ENCODE measurements at places on chromosomes 2 and 18. TPM values are rescaled to one million over a fixed set of nuclear protein-coding genes. Genes with fewer than 3 reads are reported as not detected.
A peak's percentile ranks its signal among the peaks of the same experiment; 100 is the strongest.

Gene CRACDL
- 4.3 TPM for polyA plus RNA-seq

Gene SPHKAP
- not detected for polyA plus RNA-seq

Gene KCTD18
- polyA plus RNA-seq = 8.5 TPM

Gene SAP130
- polyA plus RNA-seq = 6.2 TPM

Gene CNDP1
- 2.9 TPM for polyA plus RNA-seq

Gene NETO1
- polyA plus RNA-seq = not detected

Gene LINC00305
- polyA plus RNA-seq = not detected

Gene DOCK10
- polyA plus RNA-seq = 2.1 TPM

Gene TGFA
- polyA plus RNA-seq = 8.3 TPM

Gene DSG4
- polyA plus RNA-seq = not detected

Gene C2orf15
- polyA plus RNA-seq = 6.6 TPM

Gene TOGARAM2
- 1.4 TPM for polyA plus RNA-seq

Gene OTX1
- polyA plus RNA-seq = not detected

DNA sequence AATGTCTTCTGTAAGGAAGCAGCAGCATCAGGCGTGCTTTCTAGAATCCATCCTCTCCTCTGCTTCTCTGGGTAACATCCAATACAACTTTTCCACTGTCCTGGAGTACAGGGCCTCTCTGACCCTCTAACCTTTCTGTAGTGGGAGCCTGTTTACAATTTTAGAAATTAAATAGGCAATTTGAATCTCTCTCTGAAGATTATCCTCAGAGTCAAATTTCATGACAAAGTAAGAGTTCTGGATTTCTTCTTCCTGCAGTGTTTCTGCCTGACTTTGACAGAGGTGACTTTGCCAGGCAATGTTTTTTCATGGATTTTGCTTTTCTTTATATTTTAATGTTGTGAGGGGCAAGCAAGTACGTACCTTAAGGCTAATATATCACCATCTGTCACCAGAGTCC is 558.4 kb downstream of the PARD3B start:
- no peak for DNase-seq

DNA sequence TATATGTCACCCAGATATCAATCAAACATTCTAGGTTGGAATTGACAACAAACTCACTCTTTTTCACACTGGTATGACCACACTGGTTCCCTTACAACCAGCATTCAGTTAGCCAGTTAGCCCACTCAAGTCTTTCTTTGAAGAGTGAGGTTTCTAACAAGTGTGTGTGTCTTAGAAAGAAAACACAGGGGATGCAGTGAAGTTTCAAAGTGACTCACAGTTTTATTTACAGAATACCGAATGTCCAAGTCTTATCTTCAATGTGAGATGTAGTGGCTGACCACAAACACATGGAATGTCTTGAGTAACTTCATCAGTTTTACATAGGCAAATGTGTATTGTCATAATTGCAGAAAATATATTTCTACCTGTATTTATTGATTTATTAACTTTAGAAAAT is 274.7 kb upstream of the HNMT start:
- no peak for DNase-seq

GRCh38 chr18:8174771-8175170 is 434.5 kb upstream of the RAB12 start:
- no peak for DNase-seq

DNA sequence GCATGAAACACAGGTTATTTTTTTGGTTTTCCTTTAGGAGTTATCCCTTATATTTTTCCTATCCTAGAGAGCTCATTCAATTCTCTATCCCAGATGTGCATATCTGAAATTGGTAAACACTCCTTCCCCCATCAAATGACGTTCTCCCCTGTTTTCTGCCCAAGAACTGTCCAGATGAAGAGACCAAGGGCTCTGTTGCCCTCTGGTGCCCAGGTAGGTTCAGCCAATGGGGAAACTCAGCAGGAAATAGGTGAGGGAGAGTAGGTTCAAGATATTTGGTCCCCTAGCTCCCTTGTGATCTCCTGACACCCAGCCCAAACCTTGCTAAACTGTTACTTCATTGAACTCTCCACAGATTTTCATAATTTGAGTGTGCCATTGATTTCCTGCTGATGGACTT is 14.1 kb upstream of the INO80C start:
- DNase-seq = no peak

DNA sequence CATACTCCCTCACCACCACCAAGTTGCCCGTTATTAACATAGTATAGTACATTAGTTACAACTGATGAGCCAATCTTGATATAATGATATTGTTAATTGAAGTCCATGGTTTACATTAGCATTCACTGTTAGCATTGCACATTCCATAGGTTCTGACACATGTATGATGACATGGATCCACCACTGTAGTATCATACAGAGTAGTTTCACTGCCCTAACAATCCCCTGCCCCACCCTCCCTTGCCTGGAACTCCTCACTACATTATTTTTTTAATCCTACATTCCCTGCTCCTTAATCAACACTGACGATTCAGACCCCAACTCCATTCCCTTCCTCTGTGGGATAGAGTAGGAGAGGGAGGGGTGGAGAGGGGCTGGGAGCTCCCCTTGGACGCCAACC is 20.2 kb upstream of the ST3GAL5 start:
- no peak for DNase-seq

DNA sequence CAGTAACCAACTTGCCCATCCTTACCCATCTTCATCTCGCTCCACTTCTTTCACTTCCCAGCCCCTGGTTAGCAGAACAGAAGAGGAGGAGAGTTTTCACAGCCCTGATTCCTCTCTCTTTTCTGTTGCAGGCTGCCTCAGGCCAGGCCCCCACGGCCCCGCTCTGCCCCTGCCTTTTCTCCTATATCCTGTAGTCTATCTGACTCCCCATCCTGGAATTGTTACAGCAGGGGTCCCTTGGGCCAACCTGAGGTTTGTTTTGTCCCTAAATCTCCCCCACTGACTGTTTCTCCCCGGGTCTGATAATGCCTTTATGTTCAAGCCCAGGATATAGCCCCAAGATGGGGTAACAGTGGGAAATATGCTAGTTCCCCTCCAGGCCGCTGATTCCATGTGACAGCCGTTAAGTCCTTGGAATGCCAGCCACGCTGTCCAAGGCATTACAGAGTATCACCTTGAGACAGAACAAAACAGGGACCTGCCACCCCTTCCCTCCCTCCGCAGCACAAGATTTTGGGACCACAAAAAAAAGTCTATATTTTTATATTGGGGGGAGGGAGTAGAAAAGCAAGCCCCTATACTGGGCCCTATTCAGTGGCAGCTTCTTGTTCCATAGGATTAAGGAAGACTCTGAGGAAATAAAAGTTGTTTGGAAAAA is 1.4 kb downstream of the OST4 start:
- no peak for DNase-seq

GRCh38 chr2:232398293-232399034 is 8.2 kb upstream of the ALPG start:
- no peak for DNase-seq

GRCh38 chr2:216034065-216034464 is 20.7 kb upstream of the MREG start:
- peak; percentile 81 for DNase-seq

- DNase-seq = no peak
These were observed 81.1 kb downstream of the SLC66A3 start for GRCh38 chr2:11236335-11236734.

DNA sequence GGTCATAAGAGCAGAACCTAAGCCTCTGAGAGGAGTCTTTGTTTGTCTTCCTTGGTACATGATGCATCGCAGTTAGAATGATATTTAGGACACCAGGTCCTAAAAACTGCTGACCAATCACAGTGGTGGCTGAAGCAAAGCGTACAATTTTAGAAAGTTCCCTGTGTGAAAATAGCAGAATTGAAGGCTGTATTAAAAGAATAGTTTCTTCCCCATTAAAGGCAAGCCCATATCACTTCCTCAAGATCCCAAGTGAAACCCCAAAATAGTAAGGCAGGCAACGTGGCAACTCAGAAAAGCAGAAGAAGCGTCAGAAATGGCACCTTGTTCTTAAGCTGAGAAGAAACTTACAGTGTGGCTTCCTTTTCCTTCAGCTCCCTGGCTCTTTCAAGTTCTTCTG is 154.8 kb upstream of the PGAP1 start:
- no peak for DNase-seq

- DNase-seq = no peak
These were observed 94.7 kb downstream of the MMADHC start for GRCh38 chr2:149492923-149493322.

DNA sequence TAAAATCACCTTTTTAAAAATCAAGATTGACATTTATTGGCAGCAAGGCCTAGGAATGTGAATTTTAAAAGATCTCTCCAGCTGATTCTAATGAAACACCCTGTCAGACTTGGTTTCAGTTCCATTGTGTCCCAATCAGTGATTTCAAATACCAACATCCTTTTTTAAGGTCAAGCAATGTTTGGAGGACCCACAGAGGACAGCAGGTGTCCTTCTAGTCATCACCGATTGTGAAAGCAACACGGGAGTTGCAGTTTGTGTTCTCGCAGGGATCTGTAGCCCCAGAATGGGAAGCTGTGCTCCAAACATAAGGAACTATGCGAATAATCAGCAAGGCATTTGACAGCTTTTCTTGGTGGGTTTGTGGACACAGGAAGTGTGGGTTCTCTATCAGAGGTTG is 4.5 kb upstream of the KIDINS220 start:
- no peak for DNase-seq

DNA sequence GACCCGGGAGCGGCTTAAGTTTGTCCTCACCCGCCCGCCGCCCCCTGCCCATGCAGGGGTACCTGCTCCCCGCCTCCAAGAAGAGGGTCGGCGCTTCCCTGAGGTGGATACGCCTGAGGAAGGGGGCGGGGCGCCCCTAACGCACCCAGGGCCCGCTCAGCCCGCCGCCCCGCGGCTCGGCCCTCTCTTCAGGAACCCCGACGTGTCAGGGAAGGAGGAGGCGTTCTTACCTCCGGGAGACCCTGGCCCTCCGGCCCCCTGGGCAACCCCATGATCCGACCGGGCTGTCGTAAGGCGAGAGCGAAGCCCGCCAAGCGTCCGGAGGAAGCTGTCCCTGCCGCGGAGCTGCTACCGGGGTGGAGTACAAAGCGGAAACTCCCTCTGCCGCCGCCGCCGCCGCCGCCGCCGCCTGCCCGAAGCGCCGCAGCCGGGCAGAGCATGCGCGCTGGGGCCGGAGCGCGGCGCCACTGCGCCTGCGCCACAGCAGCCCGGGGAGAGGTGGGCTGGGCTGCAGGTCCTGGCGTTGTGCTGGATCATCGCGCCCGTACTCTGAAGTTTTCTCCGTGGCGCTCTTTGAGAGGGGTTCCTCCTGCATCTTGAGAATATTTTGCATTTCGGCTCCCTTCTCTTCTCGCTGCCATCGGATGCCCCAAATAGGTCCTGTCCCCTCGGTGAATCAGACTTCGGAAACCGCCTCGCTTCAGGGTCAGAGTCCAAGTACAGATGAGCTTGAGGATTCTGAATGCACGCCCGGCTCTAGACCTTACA is at the start of gene CCDC93:
CCDC93 (minus strand) TSS at position 347 of the 768 bp plus-strand sequence; CDS start at position 272, 75 bp downstream.
- peak; percentile 95 for DNase-seq

DNA sequence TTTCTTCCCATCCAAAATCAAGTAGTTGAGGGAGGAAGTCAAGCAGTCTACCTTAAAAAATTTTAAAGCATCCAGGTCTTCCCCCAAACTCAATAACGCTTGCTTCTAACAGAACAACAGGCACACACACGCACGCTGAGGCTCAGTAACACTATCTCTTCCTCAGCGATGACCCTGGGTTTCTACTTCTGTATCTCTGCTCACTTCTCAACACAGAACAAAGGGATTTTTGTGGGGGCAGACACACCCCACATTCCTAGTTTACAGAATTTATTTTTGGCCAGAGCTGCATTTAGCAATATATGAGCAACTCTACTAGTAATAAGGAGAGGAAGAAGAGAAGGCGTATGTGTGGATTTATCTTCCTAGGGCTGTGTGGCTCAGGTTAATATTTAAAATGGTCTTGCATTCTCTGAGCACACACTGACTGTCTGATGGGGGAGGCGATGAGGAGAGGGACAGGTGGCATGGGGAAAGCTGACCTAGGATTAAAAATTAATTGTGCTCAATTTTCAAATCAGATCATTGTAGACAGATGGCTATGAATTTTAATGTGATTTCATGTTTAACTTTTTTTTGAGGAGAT is 71.3 kb upstream of the PPM1B start:
- DNase-seq = no peak

DNA sequence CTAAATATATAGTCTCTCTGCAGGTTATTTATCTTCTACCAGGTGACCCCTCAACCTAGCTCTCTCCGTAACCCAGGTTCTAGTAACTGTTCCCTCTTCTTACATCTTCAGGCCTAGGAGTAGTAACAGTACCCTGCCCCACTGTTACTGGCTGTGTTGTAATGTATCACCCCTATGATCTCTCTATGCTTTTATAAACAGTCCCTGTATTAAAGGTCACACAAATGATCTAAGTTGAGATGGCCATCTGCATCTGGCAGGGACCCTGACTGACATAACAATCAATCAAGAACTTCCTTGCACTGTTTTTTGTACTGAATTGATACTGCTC is 219.7 kb upstream of the STK17B start:
- DNase-seq = no peak

- no peak for DNase-seq
These were observed 348.8 kb downstream of the METTL4 start for GRCh38 chr18:2222270-2223185.

DNA sequence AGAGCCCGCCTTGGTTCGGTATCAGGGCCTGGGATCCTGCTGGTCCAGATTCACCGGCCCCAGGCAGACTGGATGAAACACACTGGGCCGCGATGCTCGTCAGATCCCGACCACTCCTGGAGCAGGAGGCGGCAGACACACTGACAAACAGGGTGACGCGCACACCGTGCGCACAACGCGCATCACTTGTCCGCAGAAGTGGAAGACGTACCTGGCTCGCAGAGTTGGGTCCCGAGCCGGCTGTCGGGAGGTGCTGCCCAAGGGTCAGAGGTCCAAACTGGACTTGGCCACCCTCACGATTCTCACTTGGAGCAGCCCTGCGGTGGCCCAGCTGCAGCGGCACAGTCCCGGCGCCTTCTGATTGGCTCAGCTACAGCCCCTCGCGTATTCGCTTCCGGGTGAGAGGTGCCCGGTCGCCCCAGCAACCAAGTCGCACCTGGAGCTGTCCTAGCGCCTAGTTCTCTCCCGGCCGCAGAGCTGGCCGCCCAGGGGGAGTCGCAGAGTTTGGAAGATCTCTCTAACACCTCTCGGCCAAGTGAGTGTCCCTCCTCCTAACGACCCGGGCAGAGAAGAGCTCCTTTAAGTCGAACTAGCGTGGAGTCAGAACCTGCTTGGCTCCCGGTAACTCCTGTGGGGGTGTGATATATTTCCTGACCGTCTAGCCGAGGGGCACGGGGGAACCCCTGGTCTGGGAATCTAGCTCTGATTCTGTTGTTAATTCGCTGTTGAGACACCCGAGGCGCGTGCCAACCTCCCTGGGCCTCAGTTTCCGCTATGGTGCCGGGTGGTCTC is at the start of the genes DHX57 and MORN2:
DHX57 (minus strand) TSS at position 359 of the 792 bp plus-strand sequence. CDS start 7,529 bp downstream, outside the sequence.
MORN2 (plus strand) TSS at position 401 of the 792 bp plus-strand sequence.
- peak; percentile 94 for DNase-seq

Measured in kidney (tissue), 22 donors.